ENCODE measurements at places on chromosomes 1 and 21.

DNA sequence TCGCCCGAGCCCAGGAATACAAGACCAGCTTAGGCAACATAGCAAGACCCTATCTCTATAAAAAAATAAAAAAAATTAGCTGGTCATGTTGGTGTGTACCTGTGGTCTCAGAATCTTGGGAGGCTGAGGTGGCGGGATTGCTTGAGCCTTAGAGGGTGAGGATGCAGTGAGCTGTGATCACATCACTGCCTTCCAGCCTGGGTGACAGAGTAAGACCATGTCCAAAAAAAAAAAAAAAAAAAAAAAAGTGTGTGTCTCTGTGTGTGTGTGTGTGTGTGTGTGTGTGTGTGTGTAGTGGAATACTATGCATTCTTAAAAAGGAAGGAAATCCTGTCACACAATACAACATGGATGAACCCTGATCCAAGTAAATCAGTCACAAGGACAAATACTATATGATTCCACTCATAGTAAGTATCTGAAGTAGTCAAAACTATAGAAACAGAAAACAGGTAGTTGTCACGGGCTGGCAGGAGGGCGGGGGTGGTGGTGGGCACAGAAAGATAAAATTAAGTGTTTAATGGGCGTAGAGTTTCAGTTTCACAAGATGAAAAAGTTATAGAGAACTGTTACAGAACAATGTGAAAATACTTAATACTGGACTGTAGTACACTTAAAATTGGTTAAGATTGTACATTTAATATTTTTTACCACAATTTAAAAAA lies 47.8 kb downstream of the SELENOF start:
- DNase-seq: no peak

GRCh38 chr1:232793944-232794343 lies 11.3 kb upstream of the MAP10 start:
- DNase-seq: no peak

- DNase-seq: no peak
These were observed 38.1 kb upstream of the EPS15 start for GRCh38 chr1:51557168-51557567.

GRCh38 chr1:84871181-84871580 lies 21.8 kb downstream of the LPAR3 start:
- DNase-seq: no peak

DNA sequence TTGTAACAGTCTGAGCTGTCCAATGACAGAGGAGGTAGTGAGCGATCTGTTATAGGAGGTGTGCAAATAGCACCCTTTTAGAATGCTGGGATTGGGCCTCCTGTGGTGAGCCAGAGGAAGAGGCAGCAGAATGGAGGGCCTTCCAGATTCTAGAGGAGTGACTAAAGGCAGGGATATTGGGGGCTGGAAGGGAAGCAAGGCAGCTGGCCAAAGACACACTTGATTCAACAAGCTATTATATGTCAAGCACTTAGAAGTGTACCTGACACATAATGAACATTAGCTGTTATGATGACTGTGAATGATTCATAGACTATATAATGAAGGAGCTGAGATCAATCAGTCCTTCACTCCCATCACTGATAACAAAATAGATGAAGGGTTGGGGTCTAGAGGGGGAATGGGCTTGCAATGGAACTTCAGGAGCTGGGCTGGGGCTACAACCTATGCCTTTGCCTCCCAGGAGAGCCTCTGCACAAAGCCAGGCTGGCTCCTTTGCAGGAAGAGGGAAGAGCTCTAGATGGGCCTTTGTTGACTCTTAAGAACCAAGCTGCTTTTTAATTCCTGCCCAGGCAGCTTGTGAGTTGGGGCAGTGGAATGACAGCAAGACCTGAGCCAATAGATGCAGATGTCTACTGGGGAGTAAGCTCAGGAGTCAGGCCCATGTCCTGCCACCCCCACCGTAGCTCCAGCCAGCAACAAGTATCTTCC lies 2.3 kb upstream of the MKNK1 start:
- no peak for DNase-seq
